ENCODE measurements at places on chromosomes 7 and 10.

DNA sequence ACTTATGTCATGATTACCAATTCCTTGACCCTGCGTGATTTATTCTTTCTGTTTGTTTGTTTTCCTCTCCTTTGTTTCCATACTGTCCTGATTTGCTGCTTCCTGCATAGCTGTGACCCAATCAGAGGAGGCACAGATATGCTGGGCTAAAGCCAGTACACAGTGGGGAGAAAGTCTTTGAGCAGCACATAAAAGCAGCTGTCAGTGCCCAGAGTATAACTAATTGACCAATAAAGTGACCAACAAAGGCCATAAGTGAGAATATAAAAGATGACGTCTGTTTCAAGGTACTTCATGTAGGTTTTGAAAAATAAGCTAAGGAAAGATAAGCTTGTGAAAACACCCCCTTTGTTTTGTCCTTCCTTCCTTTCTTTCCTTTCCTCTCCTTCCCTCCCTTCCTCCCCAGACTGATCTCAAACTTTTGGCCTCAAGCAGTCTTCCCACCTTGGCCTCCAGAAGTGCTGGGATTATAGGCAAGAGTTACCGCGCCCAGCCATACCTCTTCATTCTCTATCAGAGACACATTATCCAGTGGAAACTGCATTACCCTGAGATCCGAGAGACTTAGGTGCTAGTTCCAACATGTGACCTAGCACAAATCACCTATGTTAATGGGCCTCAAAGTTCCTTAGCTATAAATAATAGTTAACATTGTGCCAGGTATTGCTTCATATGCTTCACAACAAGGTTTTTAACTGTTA lies 17.0 kb downstream of the BCAP29 start:
- DNase-seq, result no peak

- no peak for DNase-seq
These were observed 65.9 kb upstream of the RAB11FIP2 start for GRCh38 chr10:118112543-118113125.

DNA sequence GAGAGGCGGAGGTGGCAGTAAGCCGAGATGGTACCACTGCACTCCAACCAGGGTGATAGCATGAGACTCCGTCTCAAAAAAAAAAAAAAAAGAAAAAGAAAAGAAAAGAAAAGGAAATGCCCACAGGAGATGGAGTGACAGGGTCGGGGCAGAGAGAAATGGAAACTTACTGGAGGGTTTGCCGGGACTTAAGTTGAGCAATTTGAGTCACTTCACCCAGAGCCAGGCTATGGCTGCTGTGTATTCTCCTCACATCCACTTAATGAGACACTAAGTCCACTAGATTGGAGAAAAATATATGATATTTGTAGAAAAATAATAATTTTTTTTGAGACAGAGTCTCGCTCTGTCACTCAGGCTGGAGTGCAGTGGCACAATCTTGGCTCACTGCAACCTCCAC lies 4.6 kb upstream of the PFKFB3 start:
- no peak for DNase-seq

GRCh38 chr10:69884024-69884367 lies 82.3 kb downstream of the COL13A1 start:
- no peak for DNase-seq

- DNase-seq, result no peak
These were observed 19.1 kb downstream of the ZMYND11 start for GRCh38 chr10:154348-154747.

DNA sequence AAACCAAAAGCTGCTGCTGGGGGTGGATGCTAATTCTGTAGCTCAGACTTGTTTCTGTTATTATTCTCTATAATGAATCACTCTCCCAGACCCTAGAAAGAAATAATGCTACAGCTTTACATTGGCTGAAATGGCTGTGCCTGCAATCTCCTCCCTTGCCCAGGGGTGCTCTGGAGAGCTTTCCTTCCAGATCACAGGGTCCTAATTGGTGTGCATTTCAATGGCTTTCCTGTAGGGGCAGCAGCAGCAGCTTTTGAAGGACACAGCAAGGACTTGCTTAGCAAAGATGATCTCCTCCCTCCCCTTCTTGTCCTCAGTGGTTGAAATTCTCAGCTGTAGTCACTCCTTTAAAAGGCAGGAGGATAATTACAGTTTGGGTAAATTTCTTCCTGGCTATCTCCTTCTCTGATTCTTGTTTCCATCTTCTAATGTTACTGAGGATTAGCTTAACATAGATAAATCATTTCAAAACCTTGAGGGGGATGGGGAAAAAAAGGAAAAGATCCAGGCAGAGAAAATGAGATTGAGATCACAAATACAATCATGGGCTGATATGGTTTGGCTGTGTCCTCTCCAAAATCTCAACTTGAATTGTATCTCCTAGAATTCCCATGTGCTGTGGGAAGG lies 120.2 kb upstream of the CTTNBP2 start:
- DNase-seq, result no peak

DNA sequence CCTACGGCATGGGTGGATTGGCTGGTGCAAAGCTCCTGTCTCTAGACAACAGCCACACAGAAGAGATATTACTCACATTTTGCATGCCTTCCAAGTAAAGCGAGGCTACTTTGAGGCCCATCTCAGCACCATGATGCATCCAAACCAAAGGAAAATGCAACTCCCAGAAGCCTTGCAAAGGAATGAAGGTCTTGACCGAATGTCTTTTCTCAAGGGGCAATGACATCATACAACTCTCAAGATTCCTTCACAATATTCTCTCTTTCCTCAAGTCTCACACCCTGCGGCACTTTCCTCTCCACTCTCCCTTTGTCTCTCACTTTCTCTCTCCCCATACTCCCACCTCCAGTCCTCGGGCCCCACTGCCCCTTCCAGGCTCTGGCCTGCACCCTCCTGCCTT lies 44.8 kb upstream of the CPXM2 start:
- no peak for DNase-seq

GRCh38 chr7:91082038-91082437 lies 182.2 kb upstream of the FZD1 start:
- DNase-seq, result no peak

- DNase-seq, result no peak
These were observed 45.0 kb downstream of the CTBP2 start for GRCh38 chr10:125115409-125115808.

- no peak for DNase-seq
These were observed 173.9 kb upstream of the CDK1 start for GRCh38 chr10:60604342-60604741.

GRCh38 chr7:133837224-133837623 lies 289.9 kb upstream of the LRGUK start:
- no peak for DNase-seq

DNA sequence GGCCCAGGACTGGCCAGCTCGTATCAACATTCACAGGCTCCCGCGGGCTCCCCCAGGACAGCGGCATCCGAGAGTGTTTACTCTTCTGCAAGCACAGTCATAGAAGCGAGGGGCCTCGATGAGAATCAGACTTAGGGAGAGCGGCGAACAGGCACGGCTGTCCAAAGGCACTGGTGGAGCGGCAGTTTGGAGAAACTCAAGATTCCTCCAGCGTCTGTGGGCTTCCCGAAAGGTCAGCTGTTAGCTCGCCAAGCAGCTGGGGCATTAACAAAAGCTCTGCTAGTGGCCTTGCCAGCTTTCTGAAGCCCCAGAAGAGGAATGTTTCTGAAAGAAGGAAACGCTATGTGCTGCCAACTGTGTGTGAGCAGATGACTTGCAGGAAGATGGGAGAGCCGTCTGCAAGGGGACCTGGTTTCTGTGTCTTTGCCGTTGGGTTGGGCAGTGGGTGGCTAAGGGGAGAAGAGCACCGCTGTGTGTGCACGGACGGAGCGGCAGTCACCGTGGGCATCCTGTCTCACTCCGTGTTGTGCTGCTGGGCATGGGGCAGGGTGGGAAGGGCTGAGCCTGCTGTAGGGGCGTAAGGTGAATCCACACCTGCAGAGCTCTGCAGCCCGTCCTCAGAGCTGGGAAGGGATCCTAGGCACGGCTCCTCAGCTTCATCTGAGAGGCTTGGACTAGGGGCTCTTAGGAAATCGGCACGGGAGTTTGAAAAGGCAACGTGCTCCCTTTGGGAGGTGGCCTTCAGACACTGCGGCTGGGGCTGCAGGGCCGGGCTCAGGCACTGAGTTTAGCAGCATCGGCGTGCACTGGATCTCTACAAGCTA lies 42.1 kb downstream of the AMZ1 start:
- DNase-seq, result no peak

DNA sequence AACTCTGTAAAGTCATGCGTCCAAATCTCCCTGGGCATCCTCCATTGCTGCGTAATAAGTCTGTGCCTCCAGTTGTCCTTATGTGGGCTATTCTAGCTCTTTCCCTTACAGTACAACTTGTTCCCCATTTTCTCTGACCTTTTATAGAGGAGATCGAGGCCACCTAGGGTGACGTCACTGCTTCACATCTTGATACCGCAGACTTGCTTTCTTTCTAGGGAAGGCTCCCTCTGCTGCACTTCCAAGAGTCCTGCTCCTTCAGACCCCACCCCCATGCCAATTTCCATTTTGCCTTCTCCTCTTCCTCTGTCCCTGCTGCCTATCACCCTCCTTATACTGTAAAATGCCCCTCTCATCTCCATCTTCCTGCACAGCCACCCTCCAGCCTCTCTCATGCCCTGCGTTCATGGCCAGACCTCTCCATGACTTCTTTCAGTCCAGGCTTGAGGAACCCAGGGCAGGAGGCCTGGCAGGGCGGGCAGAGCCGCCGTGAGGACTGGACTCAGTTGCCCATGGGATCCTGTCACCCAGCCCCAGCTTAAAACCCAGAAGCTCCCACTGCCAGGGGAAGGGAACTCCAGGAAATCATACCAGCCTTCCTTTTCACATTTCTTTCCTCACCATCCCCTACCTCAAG lies 57.5 kb downstream of the CAMK1D start:
- DNase-seq, result no peak

DNA sequence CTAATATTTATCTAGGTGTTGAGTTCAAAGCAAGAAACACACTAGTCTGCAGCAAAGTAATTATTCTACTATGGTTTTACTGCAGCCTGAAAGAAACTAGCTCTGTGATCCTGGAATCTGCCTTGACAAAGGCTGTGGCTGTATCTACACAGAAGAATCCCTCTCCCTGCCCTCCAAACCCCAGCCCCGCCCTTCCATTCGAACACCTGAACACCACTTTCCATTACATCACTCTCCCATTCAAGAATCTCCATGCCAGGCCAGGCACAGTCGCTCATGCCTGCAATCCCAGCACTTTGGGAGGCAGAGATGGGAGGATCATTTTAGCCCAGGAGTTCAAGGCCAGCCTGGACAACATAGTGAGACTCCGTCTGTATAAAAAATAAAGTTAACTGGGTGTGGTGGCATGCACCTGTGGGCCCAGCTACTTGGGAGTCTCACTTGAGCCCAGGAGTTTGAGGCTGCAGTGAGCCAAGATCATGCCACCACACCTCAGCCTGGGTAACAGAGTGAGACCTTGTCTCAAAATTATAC lies 23.3 kb downstream of the LRRC20 start:
- DNase-seq, result no peak

DNA sequence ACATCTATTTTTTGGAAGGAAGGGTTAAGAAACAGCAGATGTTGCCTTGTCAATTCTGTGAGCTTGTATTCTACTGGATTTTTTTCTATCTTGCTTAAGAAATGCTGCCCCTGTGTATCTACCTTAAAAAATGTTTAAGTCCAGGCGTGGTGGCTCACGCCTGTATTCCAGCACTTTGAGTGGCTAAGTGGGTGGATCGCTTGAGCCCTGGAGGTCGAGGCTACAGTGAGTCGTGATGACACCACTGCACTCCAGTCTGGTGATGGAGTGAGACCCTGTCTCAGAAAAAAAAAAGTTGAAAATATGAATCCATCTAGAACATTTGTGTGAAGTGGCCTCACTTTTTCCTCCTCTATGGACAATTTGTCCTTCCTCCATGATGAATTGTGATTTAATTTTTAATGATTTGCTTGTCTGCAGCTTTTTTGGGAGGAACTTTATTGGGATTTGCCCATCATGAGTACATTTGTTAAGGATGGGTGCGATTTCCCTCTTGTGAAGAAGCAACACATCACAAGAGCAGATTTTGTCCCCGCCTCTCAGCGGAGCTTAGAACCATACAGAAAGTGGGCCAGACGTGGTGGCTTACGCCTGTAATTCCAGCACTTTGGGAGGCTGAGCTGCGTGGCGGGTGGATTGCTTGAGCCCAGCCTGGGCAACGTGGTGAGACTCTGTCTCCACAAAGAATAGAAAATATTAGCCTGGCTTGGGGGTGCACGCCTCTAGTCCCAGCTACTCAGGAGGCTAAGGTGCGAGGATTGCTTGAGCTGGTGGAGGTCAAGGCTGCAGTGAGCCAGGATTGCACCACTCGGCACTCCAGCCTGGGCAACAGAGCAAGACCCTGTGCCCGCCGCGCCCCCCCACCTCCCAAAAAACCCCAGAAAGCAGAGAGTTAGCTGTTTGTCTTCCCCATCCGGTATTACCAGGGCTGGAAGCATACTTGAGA lies 57.7 kb downstream of the DNAJB6 start:
- DNase-seq, result no peak

DNA sequence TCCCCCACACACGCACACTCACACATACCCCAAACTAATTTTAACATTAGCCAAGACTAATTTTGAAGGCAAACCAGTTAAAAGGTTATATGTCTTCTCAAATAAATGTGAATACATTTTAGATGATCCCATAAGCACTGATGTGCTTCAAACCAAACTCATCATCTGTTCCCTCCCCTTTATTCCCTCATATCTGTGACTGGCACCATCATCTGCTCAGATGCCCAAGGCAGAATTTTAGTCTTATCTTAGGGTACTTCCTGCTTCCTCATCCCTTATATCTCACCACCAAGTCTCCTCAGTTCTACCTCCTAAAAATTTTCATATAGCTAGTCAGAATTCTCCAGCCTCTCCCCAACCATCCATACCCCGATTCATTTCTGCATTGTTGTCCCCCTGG lies 80.4 kb downstream of the UPF2 start:
- DNase-seq, result no peak

DNA sequence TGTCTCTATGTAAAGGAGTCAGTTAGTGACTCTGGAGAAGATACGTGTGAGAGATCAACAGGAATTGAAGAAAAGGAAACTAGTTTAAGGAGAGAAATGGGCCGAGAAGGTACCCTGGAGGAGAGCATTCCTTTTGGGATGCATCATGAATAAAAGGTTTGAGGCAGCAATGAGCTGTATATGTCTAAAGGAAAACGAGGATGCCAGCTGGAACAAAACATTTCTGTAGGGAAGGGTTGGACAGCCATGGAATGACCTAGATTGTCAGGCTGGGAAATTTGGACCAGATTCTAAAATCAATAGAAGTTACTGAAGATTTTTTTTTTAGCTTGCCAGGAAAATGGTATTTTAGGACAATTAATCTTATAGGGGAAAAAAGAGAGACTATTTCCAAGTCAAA lies 17.2 kb upstream of the MPP7 start:
- no peak for DNase-seq

- no peak for DNase-seq
These were observed 188.2 kb downstream of the PTPN20 start for GRCh38 chr10:47099474-47099873.

GRCh38 chr10:126392469-126392868 lies 4.2 kb upstream of the ADAM12 start:
- no peak for DNase-seq

DNA sequence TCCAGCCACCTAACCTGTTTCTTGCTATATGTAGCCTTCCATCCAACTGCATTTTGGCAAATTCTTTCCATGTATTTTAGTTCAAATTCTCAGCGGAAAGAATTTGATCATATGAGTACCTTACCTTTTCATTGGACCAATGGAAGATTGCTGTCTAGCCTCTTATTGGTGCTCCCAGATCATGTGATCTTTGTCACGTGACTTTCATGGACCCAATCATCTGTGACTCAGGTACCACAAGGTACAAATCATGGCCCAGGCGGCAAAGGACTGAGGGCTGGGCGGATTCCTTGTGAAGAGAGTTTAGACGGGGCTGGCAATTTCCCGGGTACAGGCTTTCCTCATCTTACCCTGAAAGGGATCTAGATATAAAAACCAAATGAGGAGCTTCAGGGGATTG lies 85.9 kb upstream of the TBX20 start:
- DNase-seq, result no peak

GRCh38 chr7:28840592-28840995 lies 117.5 kb downstream of the TRIL start:
- DNase-seq, result no peak

All from stimulated activated CD8-positive, alpha-beta memory T cell treated with anti-CD3 and anti-CD28 coated beads, Interleukin-4, amount 100 ng/mL, for 4 hours (primary cell).